Bronchial epithelial cell (primary cell): ENCODE measurements at places on chromosomes 4 and X.

- no peak for DNase-seq
Measured at GRCh38 chr4:184596617-184597185, 52.5 kb downstream of the CASP3 start.

DNA sequence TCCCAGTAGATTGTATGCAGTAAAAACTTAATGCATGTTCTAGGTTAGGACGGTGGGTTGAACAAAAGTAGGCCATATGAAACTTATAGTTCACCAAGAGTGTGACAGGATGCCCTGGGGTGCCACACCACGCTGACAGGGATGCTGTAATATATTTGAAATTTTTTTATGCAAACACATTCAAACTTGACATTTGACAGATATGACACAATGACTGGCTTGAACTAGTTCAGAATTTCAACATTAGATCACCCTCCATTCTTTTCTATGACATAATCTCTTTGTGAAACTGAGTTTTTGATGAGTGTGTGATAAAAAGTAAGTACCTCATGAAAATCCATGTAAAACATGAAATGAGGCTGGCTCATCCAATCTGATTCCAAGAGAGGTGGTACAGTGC, 198.4 kb downstream of the PALLD start:
- DNase-seq = peak; percentile 82

- DNase-seq = no peak
Measured at GRCh38 chr4:45876235-45876890, 247.5 kb downstream of the GABRG1 start.

DNA sequence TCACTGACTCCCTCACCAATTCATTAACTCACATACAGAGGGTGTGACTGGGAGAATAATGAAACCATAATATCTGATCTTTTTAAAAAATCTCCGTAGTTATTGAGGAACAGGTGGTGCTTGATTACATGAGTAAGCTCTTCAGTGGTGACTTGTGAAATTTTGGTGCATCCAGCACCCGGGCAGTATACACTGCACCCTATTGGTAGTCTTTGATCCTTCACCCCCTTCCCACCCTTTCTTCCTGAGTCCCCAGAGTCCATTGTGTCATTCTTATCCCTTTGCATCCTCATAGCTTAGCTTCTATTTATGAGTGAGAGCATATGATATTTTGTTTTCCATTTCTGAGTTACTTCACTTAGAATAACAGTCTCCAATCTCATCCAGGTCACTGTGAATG, 1143.8 kb downstream of the PCDH19 start:
- DNase-seq = no peak

GRCh38 chr4:166875821-166876220, 358.5 kb downstream of the SPOCK3 start:
- DNase-seq = no peak

GRCh38 chr4:48244665-48245064, 25.0 kb downstream of the TEC start:
- no peak for DNase-seq

GRCh38 chr4:135065366-135065765, 863.8 kb upstream of the PABPC4L start:
- DNase-seq = no peak

GRCh38 chrX:21863241-21863640, 7.5 kb downstream of the YY2 start:
- DNase-seq = peak; percentile 0

DNA sequence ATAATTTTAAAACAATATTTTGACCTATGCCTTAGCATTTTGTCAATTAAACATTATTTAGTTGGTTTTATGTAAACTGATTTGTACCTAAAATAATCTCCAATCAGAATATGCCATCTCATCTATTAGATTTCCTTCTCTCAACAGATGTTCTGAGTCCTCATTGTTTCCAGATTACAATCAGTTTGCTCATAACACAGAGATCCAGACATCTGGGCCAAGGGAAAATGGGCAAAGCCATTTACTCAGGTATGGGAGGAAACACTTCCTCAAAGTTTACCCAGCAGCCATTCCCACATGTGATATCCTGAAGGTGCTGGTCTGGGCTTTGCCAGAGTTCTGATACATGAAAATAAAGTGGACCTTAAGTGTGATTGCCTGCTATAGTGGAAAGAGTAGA, 217.9 kb upstream of the GPC4 start:
- peak; percentile 53 for DNase-seq

- no peak for DNase-seq
Measured at GRCh38 chr4:5615496-5616075, 92.8 kb downstream of the EVC2 start.

- DNase-seq = peak; percentile 39
Measured at GRCh38 chrX:36908801-36909675, 99.1 kb upstream of the FAM47C start.

DNA sequence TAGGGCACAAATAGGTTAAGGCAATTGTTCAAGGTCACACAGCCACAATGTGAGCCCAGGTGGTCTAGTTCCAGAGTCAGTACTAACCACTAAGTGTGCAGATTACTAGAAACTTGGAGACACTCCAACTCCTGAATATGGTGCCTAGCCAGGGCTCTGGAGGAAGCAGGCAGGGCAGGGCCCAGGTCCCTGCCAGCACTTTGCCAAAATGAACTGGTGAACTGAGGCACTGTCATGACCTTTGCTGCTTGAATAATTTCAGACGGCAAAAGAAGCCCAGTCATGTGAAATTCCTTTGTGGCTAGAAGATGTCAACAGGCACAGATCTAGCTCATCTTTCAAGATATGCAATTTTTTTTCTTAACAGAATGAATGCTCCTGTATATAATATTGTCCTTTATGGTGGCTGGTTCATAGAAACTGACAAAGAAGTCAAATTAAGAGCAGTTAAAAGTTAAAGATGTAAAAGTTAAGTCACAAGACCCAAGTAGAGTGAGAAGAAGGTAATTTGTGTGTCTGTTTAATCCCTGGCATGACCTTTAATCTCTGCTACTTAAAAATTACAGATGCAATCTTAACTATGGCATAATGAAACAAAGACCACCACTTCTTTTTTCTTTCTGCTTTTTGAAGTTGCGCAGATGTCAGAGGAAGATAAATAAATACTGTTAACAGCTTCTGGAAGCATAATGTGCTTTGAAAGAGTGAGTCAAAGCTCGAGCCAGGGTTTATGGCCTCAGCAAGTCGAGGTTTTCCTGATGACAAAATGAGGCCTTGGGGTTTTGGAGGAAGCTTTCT, 54.1 kb downstream of the SHROOM3 start:
- no peak for DNase-seq

- DNase-seq = no peak
Measured at GRCh38 chrX:115912372-115912897, 258.1 kb upstream of the AGTR2 start.

- DNase-seq = peak; percentile 31
Measured at GRCh38 chr4:142452161-142452855, 393.8 kb downstream of the INPP4B start.

GRCh38 chr4:141469392-141469791, 167.0 kb upstream of the IL15 start:
- DNase-seq = no peak

DNA sequence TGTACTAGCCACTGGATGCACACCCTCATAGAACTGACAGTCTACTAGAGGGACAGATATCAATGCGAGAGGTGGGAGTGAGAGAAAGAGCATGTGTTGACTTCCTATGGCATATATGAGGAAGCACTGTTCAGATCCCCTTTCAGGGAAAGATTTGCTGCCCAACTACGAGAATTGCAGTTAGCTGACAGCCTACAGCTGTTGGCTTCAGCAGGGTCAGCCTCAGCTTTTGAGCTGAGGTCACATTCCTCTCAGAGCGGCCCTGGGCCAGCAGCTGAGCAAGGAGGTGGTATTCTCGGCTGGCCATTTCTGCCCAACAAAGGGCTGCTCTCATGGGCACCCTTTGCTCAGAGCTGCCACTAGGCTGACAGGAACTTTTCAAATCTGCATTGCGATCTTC, 580.2 kb downstream of the MID1IP1 start:
- no peak for DNase-seq

DNA sequence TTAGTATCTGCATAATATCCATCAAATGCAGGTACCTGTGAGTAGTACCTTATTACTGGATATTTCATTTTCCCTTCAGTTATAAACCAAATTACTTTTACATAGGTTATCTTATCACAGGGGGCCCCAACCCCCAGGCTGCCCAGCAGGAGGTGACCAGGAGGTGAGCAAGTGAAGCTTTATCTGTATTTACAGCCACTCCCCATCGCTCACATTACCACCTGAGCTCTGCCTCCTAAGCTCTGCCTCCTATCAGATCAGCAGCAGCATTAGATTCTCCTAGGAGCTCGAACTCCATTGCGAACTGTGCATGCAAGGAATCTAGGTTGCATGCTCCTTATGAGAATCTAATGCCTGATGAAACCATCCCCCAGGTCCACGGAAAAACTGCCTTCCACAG, 6.3 kb downstream of the PRSS12 start:
- DNase-seq = no peak

GRCh38 chr4:92050875-92051274, 252.9 kb upstream of the GRID2 start:
- peak; percentile 10 for DNase-seq

DNA sequence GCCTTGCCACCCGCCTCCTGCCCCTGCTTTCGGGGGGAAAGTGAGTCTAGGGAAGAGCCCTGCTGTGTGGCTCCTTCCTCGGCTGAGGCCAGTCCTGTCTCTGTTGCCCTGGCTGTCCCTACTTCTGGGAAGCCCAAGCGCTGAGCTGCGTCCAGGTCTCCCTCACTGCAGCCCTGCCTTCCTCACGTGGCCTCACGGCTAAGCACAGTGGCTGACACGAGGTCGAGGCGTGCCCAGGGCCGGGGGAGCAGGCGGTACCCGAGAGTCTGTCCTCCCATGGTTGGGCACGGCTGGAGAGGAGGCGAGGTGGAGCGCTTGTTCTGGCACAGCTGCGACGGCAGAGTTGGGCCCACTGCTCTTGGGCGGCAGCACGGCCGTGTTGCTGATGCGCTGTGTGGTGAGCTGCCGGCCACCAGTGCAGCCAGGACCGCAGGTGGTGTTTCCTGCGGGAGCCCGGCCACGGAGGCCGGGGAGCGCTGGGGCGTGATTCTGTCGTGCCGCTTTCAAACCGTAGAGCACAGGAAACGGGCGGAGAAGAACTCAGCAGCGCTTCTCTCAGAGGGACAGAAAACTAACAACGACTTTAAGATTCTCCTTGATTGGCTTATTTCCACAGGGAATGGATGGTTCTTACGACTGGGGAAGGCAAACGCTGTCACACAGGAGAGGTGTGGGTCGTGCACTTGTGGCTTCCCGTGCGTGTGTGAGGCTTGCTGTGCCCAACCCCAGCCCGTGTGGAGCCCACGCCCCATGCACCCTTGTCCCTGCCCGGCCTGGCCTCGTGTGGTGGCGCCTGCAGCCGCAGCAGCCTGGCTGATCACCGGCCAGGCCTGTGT, 21.3 kb downstream of the MAEA start:
- DNase-seq = no peak

- no peak for DNase-seq
Measured at GRCh38 chr4:89422441-89422990, 114.9 kb upstream of the GPRIN3 start.

- DNase-seq = no peak
Measured at GRCh38 chrX:139967750-139968149, 2.4 kb upstream of the CXorf66 start.

DNA sequence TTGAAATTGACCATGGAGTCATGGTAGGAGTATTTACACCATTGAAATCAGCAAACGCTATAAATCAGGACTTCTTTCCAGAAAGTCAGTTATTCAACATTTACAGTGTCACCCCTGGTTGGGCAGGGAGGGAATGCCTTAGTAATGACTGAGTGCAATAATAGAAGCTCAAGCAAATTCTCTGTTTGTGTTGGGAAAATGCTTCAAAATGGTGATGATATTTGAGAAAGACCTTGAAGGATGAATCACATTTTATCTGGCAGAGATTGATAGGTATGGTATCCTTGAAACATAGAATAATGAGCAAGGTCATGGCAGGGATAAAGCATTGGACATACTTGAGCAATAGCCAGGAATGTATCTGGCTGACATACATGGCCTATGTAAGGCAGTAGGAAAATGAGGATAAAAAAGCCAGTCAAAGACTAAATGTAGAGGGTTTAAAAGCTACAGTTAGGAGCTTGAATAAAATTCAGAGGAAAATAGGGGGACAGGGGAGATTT, 248.7 kb downstream of the FMR1NB start:
- no peak for DNase-seq

DNA sequence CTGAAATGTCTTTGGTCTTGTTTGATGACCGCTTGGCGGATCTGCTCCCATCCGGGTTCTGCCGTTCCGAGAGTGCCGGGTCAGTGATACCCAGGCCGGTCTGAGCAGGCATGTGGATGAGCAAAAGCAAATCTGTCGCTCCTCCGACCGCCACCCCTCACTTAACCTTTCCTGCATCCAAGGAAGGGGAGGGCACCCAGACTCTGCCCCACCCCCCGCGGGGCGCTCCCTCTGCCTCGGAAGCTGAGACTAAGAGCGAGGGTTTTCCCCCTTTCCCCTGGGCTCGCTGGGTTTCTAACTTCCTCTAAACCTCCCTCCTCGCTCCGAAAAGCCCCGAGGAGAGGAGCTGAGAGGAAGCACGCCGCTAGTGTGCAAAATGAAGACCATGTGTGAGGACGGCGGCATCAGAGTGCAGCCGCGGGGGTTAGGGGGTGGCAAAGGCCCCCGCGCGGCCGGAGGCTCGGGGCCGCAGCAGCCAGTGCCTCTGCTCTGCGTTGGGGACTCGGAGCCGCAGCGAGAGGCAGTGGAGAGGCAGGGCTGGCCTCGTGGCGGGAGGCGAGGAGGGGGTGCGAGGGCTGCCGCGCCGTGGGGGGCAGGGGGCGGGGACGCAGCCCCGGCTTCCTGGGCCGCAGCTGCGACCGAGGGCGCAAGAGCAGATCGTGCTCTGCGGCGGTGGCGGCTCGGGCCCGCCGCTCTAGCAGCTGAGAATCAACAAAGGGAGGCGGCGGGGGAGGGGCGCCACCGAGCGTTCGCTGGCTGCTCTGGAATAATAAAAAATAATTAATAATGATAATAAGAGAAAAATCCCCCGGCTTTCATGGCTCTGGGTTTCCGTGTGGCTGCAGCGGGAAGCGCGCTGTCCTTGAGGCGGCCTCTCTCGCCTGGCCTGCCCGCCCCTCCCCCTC, 55.8 kb upstream of the BCOR start:
- no peak for DNase-seq

GRCh38 chr4:52716364-52717151, 34.7 kb downstream of the ERVMER34-1 start:
- no peak for DNase-seq

- DNase-seq = no peak
Measured at GRCh38 chrX:53135581-53135980, 41.6 kb downstream of the KANTR start.

DNA sequence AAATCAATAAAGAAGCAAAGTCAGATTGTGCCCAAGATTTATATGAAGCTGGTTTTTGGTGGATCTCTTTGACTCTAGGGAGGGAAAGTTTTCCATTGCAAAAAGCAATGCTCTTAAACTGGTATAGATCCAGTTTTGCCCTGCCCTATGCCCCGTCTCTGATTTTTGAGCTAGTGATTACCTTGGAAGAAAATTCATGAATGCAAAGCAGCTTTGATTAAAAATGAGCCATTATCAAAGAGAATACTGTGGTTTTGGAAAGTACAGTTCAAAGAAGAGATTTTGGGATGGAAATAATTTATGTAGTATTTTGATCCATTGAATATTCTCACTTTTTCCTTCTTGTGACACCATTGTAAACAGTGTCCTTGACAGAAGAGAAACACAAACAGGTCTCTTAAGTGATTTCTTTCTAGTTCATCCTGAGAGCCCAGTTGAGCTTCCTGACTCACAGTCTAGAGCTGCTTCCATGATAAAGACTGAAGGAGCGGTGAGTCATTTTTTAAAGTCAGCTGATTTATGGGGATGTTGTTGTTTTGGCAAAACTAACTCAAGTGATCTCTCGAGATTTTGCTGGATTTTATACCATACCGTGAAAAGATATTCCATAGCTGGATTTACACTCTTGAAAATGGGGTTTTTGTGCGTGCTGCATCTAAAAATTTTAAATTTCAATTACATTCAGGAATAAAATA, 76.7 kb downstream of the AFF1 start:
- peak; percentile 94 for DNase-seq
